H54 (cell line): ENCODE measurements at places on chromosomes 3 and 15.

DNA sequence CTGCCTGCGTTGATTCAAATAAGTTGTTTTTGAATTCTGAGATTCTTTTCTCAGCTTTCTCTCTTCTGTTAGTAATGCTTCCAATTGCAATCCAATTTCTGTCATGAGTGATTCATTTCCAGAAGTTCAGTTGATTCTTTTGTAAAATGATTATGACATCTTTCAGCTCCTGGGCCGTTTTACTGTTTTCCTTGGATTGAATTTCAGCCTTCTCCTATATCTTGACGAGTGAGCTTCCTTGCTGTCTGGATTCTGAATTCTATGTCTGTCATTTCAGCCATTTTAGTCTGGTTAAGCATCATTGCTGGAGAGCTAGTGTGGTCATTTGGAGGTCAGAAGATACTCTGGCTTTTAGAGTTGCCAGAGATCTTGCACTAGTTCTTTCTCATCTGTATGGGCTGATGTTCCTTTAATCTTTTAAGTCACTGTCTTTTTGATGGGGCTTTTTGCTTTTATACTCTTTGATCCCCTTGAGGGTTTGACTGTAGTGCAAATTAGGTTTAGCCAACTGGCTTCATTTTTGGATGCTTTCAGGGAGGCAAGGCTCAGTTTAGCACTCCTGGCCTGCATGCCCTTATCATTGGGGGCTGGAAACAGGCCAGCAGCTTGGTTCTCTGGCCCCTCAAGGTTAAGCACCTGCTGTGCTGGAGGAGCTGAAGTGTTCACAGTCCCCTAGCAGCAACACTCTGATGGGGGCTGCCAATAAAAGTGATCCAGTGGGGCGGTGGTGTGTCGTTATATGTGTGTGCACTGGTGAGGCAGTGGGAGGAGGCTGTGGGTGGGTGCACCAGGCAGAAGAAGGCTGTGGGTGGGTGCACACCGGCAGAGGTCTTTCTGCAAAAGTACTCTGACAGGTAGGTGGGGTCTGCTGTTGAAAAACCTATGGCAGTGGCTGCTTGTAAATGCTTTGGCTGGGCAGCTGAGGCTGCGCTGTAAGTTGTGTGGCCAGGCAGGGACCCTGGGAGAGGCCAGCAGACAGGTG is 51.2 kb downstream of the MCTP2 start:
- no peak for DNase-seq

DNA sequence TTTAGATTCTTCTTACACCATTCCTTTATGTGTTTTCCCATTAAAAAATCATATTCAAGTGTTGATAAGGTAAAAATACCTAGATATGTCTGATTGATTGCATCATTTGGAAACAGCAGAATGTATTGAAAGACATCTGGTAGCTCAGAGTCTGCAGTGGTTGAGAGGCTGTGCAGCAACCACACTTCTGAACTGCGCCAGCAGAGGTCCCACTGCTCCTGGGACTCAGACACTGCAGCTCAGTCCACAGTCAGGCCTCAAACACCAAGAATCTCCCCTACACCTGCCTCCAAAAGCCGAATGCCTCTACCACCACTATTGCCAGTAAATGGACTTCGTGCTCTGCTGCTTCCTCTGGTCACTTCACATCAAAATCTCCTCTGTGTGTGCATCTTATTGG is 176.9 kb upstream of the LMCD1 start:
- peak; percentile 20 for DNase-seq

- no peak for DNase-seq
Measured at GRCh38 chr3:71172189-71172588, 411.3 kb downstream of the FOXP1 start.

DNA sequence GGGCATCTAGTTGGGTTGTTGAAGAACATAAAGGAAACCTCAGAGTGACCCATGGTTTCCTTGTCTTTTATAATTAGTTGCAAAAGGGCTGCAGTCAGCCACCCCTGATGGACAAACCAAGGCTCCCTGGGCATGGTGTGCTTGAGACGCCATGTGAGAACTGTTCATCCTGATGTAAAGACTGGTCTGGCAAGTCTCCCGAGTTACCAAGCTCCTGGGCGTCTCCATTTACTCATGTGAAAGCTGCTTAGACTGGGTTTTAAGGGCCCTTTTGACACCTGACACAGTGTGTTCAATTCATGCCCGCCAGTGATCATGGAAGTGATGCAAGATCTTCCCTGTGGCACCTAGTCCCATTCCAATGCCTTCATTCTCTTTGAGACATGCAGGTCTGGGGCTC is 49.4 kb downstream of the GRK7 start:
- DNase-seq = no peak

DNA sequence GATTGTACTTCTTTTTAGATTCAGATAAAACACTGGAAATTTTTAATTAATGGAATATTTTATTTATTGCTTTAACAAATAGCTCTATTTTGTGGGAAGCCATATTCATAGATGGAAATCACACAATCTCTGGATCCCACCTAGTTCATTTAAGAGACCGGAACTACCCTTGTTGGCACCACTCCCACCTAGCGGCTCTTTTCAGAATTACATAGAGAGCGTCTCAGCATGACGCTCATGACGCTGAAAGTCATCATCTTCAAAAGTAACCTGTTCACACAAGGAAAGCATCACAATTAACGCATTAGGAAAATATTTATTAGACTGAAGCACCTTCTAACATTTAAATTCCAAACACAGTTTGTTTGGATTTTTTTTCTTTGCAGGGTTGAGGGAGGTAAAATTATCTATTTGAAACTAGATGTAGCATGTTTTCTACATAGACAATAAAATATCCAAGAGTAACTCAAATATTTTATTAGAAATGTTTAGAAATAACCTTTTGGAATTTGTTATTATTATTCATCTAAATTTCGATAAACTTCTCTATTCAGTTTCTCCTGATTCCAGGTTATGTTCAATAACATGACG is 214.9 kb upstream of the ARRDC4 start:
- no peak for DNase-seq
